T follicular helper cell (primary cell): ENCODE measurements at places on chromosomes 16 and 17.

GRCh38 chr16:69277413-69277812 lies 33.7 kb upstream of the VPS4A start:
- no peak for DNase-seq

DNA sequence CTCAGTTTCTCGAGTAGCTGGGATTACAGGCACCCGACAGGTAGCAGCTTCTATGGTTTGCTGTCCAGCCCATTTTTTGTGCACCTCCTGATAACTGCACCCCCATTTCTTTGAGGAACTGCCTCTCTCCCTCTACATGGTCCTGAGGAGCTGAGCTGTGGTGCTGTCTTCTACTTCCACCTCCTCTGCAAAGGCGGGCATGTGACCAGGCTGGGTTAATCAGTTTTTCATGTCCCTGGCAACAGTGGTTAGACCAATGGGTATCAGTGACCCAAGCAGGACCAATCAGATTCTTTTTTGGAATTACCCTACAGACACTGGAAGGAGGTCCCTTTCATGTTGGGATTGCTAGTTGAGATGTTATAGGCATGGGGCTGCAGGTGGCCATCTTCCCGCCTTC lies 41.3 kb downstream of the TBX21 start:
- DNase-seq = no peak

DNA sequence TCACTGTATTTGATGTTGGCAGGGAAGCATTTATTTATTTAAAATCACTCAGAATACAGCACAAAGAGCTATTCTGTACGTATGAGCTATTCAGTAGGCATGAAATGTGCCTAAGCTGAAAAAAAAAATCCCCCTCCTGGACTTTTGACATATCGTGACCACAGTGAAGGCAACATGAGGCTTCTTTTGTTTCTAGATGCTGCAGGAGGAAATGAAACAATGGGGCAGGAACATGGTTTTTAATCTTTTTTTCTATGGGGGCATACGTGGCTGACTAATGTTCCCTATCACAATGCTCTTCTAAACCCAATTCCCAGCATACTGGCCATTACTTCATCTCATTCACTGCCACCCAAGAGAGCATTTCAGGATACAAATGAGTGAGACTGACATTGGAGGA lies 191.0 kb upstream of the PMFBP1 start:
- no peak for DNase-seq

GRCh38 chr17:15039366-15039765 lies 225.8 kb downstream of the PMP22 start:
- DNase-seq = no peak

GRCh38 chr17:27778183-27778582 lies 22.1 kb downstream of the NOS2 start:
- no peak for DNase-seq

GRCh38 chr17:78128551-78129350 lies at the start of gene TMC6:
TMC6 (minus strand) TSS chr17:78128755; CDS start chr17:78126832, 1,923 bp downstream.
- DNase-seq = peak; percentile 63
